ENCODE measurements at places on chromosomes 11 and 22. TPM values are rescaled to one million over a fixed set of nuclear protein-coding genes. Genes with fewer than 3 reads are reported as not detected.

Gene GTSE1
- total RNA-seq, result 64.6 TPM

- no peak for DNase-seq
- 0 out of 2 replicates have a peak, but pooled peaks cover 12% of the 10 kb centered on the region for H3K4me1 ChIP-seq
- H3K27me3 ChIP-seq, result no peaks in the 10 kb centered on the region
- H3K4me3 ChIP-seq, result no peak overlapping the region
- H3K36me3 ChIP-seq, result no peaks in the 10 kb centered on the region
Observed at GRCh38 chr22:28948424-28948823, 65.1 kb downstream of the ZNRF3 start.

DNA sequence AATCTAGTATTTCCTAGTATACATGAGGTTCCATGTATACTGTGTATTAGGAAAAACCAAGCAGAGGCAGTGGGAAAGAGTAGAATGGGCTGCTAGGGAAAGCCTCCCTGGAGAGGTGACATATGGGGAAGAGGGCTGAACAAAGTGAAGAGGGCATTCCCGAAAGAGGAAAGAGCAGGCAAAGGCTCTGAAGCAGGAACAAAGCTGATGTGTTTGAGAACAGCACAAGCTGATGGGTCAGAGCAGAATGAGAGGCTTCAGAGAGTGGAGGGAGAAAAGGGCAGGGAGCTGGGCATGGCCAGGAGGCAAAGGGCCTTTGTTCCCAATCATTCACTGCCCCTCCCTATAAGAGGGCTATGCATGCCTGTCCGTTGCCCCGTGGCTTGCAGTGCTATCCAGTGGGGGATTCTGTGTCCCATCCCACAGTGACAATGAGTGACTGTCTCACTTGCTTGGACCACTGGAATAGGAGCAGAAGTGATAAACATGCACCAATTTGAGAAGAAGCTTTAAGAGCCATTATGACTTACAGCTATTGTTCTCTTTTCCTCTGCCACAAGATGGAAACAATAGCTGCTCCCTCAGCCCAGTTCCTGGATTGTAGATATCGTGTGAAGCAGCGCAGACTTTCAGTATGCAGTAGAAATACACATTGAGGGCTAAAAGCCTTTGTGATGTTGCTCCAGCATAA lies 39.6 kb downstream of the GALNT18 start:
- no peak for DNase-seq
- peaks cover 74% of the 10 kb centered on the region for H3K27me3 ChIP-seq
- H3K27ac ChIP-seq, result no peak overlapping the region

DNA sequence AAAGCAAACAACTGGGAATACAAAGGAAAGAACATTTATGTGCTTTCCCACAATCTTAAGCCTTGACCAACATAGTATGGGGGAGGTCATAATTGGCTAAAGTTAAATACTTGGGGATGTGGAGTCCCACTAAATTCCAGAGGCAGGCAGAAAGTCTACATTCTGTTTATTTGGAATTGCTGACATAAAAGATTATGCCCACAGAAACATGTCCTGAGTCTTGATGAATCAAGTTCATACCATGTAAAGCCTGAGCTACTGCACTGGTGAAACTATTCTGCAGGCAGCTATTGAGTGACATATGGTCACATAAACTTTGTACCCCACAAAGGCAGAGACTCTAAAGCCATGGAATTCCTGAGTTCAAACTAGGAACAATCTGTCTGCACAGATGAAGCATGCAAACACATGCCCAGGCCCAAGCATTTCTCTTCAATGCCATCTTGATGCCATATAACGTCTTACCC lies 69.9 kb upstream of the CHRM4 start:
- H3K4me3 ChIP-seq, result no peak overlapping the region
- H3K27me3 ChIP-seq, result no peaks in the 10 kb centered on the region
- H3K36me3 ChIP-seq, result no peaks in the 10 kb centered on the region
- no peaks in the 10 kb centered on the region for H3K4me1 ChIP-seq
- no peak for DNase-seq
- no peak overlapping the region for H3K27ac ChIP-seq
